Activated CD4-positive, alpha-beta T cell treated with anti-CD3 and anti-CD28 coated beads for 36 hours (primary cell): ENCODE measurements at places on chromosomes 6 and 20. TPM values are rescaled to one million over a fixed set of nuclear protein-coding genes. Genes with fewer than 3 reads are reported as not detected.
A peak's percentile ranks its signal among the peaks of the same experiment; 100 is the strongest.

- no peak for DNase-seq
- H3K36me3 ChIP-seq = no peaks in the 10 kb centered on the region
- no peak overlapping the region for H3K4me3 ChIP-seq
- peaks cover 3% of the 10 kb centered on the region for H3K4me1 ChIP-seq
- no peaks in the 10 kb centered on the region for H3K27me3 ChIP-seq
- no peak overlapping the region for H3K27ac ChIP-seq
These were observed 345.2 kb downstream of the FARS2 start for GRCh38 chr6:5606546-5606945.

- no peaks in the 10 kb centered on the region for H3K27me3 ChIP-seq
- H3K36me3 ChIP-seq = peaks cover 9% of the 10 kb centered on the region
- DNase-seq = peak; percentile 38
- H3K27ac ChIP-seq = no peak overlapping the region
These were observed 42.6 kb upstream of the SCML4 start for GRCh38 chr6:107866606-107867301.

DNA sequence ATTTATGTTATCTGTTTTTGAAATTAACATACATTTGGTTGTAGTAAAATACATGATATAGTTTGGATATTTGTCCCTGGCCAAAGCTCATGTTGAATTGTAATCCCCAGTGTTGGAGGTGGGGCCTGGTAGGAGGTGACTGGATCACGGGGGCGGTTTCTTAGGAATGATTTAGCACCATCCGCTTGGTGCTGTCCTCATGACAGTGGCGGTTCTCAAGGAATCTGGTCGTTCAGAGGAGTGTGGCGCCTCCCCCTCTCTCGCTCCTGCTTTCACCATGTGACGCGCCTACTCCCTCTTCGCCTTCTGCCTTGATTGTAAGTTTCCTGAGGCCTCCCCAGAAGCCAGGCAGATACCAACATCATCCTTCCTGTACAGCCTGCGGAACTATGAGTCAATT is 29.0 kb downstream of the CTCFL start:
- H3K36me3 ChIP-seq = no peaks in the 10 kb centered on the region
- DNase-seq = no peak
- H3K4me3 ChIP-seq = no peak overlapping the region
- no peak overlapping the region for H3K27ac ChIP-seq

- no peak overlapping the region for H3K27ac ChIP-seq
- H3K36me3 ChIP-seq = no peaks in the 10 kb centered on the region
- no peak overlapping the region for H3K4me3 ChIP-seq
- DNase-seq = no peak
- H3K4me1 ChIP-seq = no peaks in the 10 kb centered on the region
These were observed 130.6 kb upstream of the PHACTR3 start for GRCh38 chr20:59473742-59474141.

- no peaks in the 10 kb centered on the region for H3K4me1 ChIP-seq
- no peak for DNase-seq
- no peaks in the 10 kb centered on the region for H3K27me3 ChIP-seq
These were observed 10.9 kb upstream of the TMEM14B start for GRCh38 chr6:10736731-10737130.

The STAU1 gene
- total RNA-seq = 72.6 TPM

- peaks cover 17% of the 10 kb centered on the region for H3K4me1 ChIP-seq
- DNase-seq = no peak
- peak overlapping the region; percentile 72 for H3K4me3 ChIP-seq
- H3K36me3 ChIP-seq = no peaks in the 10 kb centered on the region
- H3K27me3 ChIP-seq = peaks cover 52% of the 10 kb centered on the region
These were observed 1.5 kb upstream of the ISM1 start for GRCh38 chr20:13219327-13220193.

- DNase-seq = no peak
- peak overlapping the region; percentile 70 for H3K27ac ChIP-seq
These were observed 75.9 kb downstream of the UTRN start for GRCh38 chr6:144361016-144361415.

- H3K27me3 ChIP-seq = no peaks in the 10 kb centered on the region
- peaks cover 18% of the 10 kb centered on the region for H3K36me3 ChIP-seq
- no peak overlapping the region for H3K4me3 ChIP-seq
These were observed 71.1 kb downstream of the ASCC3 start for GRCh38 chr6:100810015-100810414.

The GID8 gene
- total RNA-seq = 39.9 TPM

The ZNF76 gene
- 40.1 TPM for total RNA-seq

GRCh38 chr6:167653561-167653960 is 173.2 kb upstream of the AFDN start:
- H3K4me1 ChIP-seq = no peaks in the 10 kb centered on the region
- H3K36me3 ChIP-seq = no peaks in the 10 kb centered on the region
- peaks cover 8% of the 10 kb centered on the region for H3K27me3 ChIP-seq
- H3K4me3 ChIP-seq = no peak overlapping the region
- no peak overlapping the region for H3K27ac ChIP-seq
- no peak for DNase-seq

DNA sequence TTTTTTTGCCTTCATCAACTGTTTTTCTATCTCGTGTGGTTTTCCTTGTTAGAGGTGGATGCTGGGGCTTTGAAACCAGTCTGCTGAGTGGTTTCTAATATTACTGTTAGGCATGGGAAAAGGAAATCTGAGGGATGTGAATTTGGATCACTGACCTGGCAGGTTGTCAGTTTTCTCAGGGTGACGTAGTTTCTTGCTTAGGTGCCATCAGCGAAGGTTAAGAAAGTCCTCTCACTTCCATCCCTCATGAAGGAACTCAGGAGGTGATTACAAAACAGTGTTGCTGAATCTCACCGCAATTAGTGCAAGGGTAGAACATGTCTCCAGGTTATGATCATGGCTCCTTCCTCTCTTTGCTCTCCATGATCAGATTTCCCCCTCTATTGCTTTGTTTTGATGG is 135.9 kb downstream of the SOX4 start:
- H3K27ac ChIP-seq = no peak overlapping the region
- no peaks in the 10 kb centered on the region for H3K36me3 ChIP-seq
- H3K27me3 ChIP-seq = no peaks in the 10 kb centered on the region
- H3K4me3 ChIP-seq = no peak overlapping the region
- no peaks in the 10 kb centered on the region for H3K4me1 ChIP-seq

The CLIC5 gene
- 2.2 TPM for total RNA-seq

DNA sequence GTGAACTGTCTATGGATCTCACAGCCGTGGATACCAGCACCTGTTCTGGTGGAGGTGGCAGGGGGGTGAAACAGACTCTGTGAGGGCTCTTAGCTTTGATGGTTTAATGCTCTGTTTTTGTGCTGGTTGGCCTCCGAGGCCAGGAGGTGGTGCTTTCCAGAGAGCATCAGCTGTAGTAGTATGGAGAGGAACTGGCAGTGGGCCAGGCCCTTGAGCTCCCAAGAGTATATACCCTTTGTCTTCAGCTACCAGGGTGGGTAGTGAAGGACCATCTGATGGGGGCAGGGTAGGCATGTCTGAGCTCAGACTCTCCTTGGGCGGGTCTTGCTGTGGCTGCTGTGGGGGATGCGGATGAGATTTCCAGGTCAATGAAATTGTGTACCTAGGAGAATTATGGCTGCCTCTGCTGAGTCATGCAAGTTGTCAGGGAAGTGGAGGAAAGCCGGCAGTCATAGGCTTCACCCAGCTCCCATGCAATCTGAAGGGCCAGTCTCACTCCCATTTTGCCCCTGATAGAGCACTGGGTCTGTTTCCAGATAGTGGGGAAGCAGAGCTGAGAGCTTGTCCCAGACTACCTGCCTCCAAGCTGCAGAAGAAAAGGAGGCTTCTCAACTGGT is 102.7 kb upstream of the AHI1 start:
- H3K4me1 ChIP-seq = peaks cover 16% of the 10 kb centered on the region
- no peak overlapping the region for H3K4me3 ChIP-seq
- H3K36me3 ChIP-seq = no peaks in the 10 kb centered on the region
- H3K27ac ChIP-seq = no peak overlapping the region
- no peak for DNase-seq
- H3K27me3 ChIP-seq = no peaks in the 10 kb centered on the region

DNA sequence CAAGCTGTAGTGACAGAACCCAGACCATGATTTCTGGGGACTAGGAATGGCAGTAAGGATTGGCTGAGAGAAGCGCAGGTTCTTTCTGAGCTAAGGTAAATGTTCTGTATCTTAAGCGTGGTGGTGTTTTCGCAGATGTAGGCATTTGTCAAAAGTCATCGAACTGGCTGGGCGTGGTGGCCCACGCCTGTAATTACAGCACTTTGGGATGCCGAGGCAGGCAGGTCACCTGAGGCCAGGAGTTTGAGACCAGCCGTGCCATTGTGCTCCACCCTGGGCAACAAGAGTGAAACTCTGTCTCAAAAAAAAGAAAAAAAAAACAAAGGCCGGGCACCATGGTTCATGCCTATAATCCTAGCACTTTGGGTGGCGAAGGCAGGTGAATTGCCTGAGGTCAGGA is 40.7 kb upstream of the EYA2 start:
- H3K4me3 ChIP-seq = no peak overlapping the region
- H3K36me3 ChIP-seq = no peaks in the 10 kb centered on the region
- peaks cover 11% of the 10 kb centered on the region for H3K27me3 ChIP-seq
- H3K4me1 ChIP-seq = no peaks in the 10 kb centered on the region
- no peak for DNase-seq

DNA sequence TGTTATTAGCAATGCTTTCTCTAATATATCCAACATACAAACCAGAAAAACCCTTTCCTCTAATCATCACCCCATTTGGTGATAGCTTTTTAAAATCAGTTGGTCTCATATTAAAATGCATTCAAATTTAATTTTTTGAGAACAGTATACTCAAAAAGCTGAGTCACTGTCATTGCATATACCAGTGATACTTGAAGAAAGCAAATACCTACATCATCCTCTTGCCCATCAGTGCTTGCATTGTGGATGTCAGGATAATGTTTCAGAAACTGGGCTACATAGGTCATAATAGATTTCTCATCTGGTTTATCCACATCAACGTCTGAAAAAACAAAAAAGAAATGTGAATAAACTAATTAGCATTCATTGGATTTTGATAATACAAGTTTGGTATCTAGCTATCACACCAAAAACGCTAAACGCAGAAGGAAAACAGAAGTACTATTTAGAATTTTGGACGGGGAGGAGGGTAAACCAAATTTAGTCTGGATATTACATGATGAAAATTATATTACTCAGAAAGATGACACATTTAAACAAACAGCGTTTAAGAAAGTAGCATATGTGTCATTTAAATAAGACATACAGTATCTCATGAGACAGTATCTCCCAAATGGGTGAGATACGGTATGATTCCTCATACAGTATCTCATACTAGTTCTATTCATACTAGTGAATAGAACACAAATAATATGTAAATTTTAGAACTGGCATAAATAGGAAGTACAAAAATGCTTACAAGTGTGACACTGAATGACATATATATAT is 134.6 kb downstream of the SYNE1 start:
- H3K27ac ChIP-seq = no peak overlapping the region
- H3K4me1 ChIP-seq = no peaks in the 10 kb centered on the region
- H3K27me3 ChIP-seq = peaks cover 7% of the 10 kb centered on the region
- H3K36me3 ChIP-seq = no peaks in the 10 kb centered on the region
- DNase-seq = no peak
- no peak overlapping the region for H3K4me3 ChIP-seq

- H3K27ac ChIP-seq = peak overlapping the region; percentile 53
- H3K4me1 ChIP-seq = peaks cover 72% of the 10 kb centered on the region
- peaks cover 85% of the 10 kb centered on the region for H3K36me3 ChIP-seq
These were observed 6.1 kb downstream of the RBM39 start for GRCh38 chr20:35735826-35736470.

DNA sequence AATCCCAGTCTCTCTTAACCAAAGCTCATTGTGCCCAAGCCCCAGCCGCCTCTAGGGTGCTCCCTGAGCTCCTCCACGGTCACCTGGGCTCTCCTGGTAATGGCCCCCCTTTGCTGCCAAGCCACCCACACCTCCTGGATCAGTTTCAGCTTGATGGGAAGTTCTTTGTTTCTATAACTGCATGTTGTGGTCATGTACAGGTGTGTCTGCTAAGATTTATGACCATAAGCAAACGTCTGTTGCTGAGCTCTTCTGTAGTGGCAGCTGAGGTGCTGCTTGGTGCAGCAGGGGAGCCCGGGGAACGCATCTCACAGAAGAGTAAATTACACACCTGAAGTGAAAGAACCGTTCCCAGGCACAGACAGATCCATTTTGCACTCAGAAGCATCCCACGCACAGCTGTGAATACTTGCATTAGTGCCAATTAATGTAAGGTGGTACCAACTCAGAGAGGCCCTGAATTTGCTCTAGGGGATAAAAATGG is 194.6 kb upstream of the ARID1B start:
- DNase-seq = no peak
- H3K27me3 ChIP-seq = no peaks in the 10 kb centered on the region
- no peak overlapping the region for H3K27ac ChIP-seq
- H3K4me3 ChIP-seq = no peak overlapping the region
- H3K4me1 ChIP-seq = no peaks in the 10 kb centered on the region

DNA sequence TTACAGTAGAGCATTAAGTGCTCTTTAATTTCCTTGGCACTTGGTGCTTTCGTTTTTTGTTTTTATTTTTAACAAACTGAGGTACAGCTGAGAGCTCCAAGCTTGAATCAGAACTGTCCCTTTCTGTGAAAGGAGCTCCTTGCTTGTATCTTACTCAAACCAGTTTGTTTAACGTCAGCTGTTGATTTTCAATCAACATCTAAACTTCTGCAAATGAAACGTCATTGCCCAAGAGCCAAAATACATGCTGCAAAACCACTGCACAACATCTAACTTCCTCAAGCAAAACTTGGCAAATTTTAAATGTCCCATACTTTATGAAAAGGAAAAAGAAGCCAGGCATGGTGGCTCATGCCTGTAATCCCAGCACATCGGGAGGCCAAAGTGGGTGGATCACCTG is 15.2 kb downstream of the VNN2 start:
- no peak for DNase-seq
- no peak overlapping the region for H3K27ac ChIP-seq
- H3K36me3 ChIP-seq = peaks cover 41% of the 10 kb centered on the region
- no peak overlapping the region for H3K4me3 ChIP-seq
- H3K4me1 ChIP-seq = peaks cover 7% of the 10 kb centered on the region

DNA sequence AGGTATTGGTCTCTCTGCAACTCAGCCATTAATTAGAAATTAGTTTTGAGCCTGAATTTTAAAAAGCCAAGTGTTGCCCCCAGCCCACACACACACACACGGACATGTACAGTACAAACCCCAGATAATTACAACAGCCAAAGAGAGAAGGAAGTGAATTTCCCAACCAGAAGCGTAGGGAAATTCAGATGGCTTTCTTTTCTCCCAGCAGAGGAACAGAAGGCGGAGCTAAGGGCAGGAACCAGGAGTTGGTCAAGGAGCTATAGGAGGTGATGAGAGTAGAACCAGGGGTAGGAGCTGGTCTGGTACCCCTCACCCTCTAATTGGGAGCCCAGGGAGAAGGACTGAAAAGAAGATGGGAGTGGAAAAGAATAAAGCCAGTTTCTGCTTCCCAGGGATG is 3.9 kb upstream of the ZBTB9 start:
- H3K4me3 ChIP-seq = no peak overlapping the region
- peaks cover 20% of the 10 kb centered on the region for H3K36me3 ChIP-seq
- peaks cover 13% of the 10 kb centered on the region for H3K4me1 ChIP-seq

The BPIFB2 gene
- not detected for total RNA-seq

The HLA-DPA1 gene
- 11.5 TPM for total RNA-seq

- H3K4me3 ChIP-seq = peak overlapping the region; percentile 4
- DNase-seq = peak; percentile 32
These were observed 235.8 kb downstream of the GMPR start for GRCh38 chr6:16473908-16474771.
